Aorta (tissue), 5 donors: ENCODE measurements at places on chromosomes 1 and 21. TPM values are rescaled to one million over a fixed set of nuclear protein-coding genes. Genes with fewer than 3 reads are reported as not detected.

GRCh38 chr1:9603307-9603706 is 14.6 kb downstream of the TMEM201 start:
- no peak for DNase-seq

Gene HRNR
- polyA plus RNA-seq = not detected

Gene ADAMTS4
- 1.4 TPM for polyA plus RNA-seq

GRCh38 chr1:231036416-231036815 is 3.6 kb downstream of the FAM89A start:
- DNase-seq = no peak

Gene PERM1
- 0.50 TPM for polyA plus RNA-seq

Gene GFI1
- polyA plus RNA-seq = 0.67 TPM

GRCh38 chr1:24978383-24979032 is 48.4 kb upstream of the RUNX3 start:
- DNase-seq = no peak

GRCh38 chr1:214550013-214550856 is 1.2 kb downstream of the PTPN14 start:
- no peak for DNase-seq

Gene KLHL12
- 12.6 TPM for polyA plus RNA-seq

Gene KRTAP19-3
- polyA plus RNA-seq = not detected

Gene PRR9
- polyA plus RNA-seq = not detected

Gene LZIC
- 14.7 TPM for polyA plus RNA-seq

- DNase-seq = no peak
Observed at GRCh38 chr1:220011620-220012019, 34.7 kb downstream of the EPRS1 start.

Gene TMPRSS15
- 3.9 TPM for polyA plus RNA-seq

Gene CATSPERE
- polyA plus RNA-seq = 0.18 TPM

GRCh38 chr1:116330846-116331245 is 42.2 kb upstream of the ATP1A1 start:
- DNase-seq = no peak

Gene FMO2
- polyA plus RNA-seq = 232 TPM

DNA sequence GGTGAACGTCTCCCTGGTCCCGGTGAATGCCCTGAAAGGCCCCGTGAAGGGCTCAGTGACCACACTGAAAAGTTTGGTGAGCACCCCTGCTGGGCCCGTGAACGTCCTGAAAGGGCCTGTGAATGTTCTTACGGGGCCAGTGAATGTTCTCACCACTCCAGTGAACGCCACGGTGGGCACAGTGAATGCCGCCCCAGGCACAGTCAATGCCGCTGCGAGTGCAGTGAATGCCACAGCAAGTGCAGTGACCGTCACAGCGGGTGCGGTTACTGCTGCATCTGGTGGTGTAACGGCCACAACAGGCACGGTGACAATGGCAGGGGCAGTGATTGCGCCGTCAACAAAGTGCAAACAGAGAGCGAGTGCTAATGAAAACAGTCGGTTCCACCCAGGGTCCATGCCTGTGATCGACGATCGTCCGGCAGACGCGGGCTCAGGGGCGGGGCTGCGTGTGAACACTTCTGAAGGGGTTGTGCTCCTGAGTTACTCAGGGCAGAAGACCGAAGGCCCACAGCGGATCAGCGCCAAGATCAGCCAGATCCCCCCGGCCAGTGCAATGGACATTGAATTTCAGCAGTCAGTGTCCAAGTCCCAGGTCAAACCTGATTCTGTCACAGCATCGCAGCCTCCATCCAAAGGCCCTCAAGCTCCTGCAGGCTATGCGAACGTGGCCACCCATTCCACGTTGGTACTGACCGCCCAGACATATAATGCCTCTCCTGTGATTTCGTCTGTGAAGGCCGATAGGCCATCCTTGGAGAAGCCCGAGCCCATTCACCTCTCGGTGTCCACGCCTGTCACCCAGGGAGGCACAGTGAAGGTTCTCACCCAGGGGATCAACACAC is 41.5 kb downstream of the ZBTB17 start:
- no peak for DNase-seq

DNA sequence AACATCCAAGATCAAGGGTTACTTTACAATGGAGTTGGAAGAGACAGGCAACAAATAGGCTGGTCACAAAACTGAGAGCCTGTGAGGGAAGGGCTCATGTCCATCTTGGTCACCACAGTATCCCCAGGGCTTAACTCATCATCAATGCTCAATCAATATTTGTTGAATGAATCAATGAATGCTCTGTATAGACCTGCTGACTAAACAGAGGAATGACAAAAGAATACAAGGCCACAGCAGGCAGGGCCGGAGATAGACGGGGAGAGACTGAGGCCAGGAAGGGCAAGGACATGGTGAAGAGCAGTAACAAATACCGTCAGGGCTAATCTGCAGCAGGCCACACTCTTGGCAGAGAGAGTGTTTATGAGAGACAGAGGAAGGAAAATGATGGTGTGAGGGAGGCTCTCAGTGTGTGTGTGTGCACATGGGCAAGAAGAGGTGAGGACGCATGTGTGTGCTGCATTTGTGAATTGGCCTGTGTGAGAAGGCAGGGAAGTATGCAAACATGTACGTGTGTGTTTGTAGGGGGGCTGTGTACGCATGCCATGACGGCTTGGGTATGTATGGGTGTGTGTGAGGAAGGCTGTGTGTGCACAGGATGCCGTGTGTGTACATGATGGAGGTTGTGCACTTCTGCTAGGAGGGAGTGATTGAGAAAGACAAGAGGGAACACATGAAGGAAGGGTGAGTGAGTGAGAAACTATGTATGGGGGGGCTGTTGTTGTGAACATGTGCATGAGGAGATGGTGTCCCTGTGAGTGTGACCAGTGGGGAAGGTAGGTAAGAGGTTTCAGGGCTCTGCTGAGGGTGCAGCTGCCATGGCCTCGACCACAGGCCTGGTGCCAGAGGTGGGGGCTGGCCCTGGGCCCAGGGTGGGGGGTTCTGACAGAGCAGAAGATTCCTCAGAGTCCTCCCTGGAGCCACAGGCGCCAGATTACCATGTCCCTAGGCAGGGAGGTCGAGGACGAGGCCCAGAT is 15.4 kb downstream of the AHDC1 start:
- DNase-seq = no peak

DNA sequence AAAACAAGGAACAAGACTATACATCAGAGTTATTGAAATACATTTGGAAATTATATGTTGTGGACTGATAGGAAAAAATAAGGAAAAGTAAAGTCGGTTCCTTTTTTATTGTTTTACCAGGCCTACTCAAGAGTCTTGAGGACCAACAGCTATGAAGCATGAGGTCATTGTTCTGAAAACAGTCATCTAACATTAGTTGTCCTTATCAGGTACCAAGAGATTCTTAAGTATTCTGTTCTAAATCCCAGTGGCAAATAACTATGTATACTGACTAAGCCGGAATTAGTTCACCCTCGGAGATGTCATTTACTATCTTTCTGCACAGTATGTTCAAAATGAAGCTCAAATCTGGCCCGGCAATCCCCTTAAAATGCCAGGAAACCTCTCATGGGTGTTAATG is 585 bp downstream of the ADGRL4 start:
- DNase-seq = no peak

DNA sequence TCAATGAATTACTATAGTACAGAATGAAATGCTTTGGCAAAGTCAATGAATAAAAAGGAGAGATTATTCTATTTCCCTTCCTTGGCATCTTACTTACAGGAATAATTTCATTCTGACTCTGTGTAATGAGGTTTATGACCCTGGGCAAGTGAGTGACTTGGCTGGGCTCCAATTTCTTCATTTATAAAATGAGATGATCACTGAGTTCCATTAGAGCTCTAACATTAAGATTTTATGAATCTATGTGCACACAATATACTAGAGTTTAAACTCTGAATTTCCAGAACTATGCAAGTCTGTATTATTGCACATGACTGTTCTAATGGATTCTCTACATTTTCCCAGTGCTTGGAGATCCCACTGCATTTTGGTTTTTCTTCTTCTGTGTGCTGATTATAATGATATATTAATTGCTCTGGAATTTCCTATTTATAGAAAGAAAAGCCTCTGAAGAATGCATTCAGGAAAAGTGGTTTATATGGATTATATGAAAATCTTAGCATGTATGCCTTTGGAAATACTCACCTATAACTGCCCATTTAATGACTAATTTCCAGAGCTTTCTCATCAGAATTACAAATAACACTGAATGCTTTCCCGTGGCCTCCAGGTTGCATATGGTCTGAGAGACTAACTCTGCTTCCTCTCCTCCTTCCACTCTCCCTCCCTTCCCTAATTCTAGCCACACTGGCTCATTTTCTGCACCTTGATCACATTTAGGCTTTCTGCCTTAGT is 97.4 kb upstream of the CHRM3 start:
- no peak for DNase-seq

GRCh38 chr1:125087691-125088090 is 3902.9 kb downstream of the SRGAP2C start:
- peak; percentile 52 for DNase-seq

GRCh38 chr1:8941906-8942305 is 3.8 kb upstream of the CA6 start:
- DNase-seq = no peak

Gene PGBD5
- 0.31 TPM for polyA plus RNA-seq

Gene SOAT1
- 6.7 TPM for polyA plus RNA-seq

GRCh38 chr1:38117444-38117887 is 70.9 kb upstream of the POU3F1 start:
- DNase-seq = no peak

- DNase-seq = peak; percentile 78
Observed at GRCh38 chr1:28329395-28330153, 734 bp downstream of the MED18 start.

Gene LAMC1
- polyA plus RNA-seq = 66.4 TPM

Gene MX2
- polyA plus RNA-seq = 3.5 TPM

- DNase-seq = no peak
Observed at GRCh38 chr1:148362216-148362611, 120.9 kb downstream of the PPIAL4G start.

GRCh38 chr21:14877581-14878228 is 187.1 kb downstream of the NRIP1 start:
- no peak for DNase-seq

Gene RHBDL2
- polyA plus RNA-seq = not detected

DNA sequence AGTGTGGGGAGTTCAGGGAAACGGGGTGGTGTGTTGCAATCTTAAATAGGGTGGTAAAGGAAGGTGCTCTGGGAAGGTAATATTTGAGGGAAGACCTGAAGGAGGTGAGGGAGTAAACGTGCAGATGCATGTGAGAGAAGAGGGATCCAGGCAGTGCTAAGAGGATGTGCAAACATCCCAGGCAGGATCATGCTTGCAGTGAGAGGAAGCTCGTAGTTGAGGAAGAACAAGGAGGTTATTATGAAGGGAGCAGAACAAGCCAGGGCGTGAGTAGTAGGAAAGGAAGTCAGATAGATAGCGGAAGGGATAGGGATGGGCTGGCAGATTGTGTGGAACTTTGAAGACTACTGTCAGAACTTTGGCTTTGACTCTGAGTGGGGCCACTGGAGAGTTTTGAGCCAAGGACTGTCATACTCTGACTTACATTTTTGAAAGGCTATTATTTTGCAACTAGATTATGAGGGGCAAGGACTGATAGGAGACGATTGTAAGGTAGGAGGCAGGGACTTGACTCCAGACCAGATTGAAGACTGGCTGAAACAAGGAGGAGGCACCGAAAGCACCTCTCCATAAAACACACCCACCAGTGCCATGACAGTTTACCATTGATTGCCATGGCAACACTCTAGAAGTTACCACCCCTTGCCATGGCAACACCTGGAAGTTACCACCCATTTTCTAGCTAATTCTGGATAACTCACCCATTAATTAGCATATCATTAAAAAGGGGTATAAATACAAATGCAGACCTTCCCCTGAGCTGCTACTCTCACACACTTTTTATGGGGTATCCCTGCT is 67.0 kb downstream of the XCL2 start:
- no peak for DNase-seq

GRCh38 chr21:15875286-15875685 is 145.5 kb downstream of the USP25 start:
- DNase-seq = no peak

GRCh38 chr1:37186246-37186756 is 152.0 kb upstream of the GRIK3 start:
- no peak for DNase-seq

- no peak for DNase-seq
Observed at GRCh38 chr1:177953549-177953948, 16.3 kb downstream of the SEC16B start.

DNA sequence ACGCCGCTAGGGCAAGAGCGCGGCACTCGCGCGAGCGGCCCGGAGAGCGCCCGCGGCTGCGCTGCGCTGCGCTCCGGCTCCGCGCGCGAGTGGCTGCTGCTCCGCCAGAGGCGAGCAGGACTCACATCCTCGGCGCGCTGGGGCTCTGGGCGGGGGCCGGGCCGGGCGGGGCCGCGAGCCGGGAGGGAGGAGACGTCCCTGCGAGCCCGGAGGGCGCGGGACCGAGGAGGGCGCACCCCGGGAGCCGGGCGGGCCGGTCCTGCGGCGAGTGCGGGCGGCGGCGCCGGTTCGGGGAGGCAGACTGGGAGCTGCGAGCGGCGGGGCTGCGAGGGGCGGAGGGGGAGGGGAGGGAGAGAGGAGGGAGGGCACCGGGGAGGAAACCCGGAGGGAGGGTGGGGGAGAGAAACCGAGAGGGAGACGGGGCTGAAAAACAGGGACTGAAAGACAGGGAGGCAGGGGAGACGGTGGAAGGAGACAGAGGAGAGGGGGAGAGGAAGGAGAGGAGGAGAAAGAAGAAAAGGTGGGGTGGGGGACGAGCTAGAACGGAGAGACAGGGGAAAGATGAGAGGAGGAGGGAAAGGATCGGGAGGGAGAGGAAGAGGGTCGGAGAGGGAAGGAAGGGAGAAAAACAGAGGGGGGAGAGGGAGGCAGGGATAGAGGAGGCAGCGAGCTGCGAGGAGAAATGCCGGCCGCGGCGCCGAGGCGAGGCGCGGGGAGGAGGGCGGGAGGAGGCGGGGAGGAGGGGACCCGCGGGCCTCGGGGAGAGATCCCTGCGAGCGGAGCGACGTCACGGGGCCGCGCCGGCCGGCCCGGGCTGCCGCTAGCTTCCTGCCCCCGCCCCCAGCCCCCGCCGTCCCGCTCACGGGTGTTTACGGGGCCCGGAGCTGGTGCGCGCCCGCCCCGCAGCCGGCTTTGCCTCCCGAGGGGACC is at the start of gene CAMK2N1:
TSS of gene CAMK2N1 (minus strand) at position 684 of the 930 bp plus-strand sequence. CDS start 831 bp downstream, outside the sequence.
- DNase-seq = peak; percentile 91

DNA sequence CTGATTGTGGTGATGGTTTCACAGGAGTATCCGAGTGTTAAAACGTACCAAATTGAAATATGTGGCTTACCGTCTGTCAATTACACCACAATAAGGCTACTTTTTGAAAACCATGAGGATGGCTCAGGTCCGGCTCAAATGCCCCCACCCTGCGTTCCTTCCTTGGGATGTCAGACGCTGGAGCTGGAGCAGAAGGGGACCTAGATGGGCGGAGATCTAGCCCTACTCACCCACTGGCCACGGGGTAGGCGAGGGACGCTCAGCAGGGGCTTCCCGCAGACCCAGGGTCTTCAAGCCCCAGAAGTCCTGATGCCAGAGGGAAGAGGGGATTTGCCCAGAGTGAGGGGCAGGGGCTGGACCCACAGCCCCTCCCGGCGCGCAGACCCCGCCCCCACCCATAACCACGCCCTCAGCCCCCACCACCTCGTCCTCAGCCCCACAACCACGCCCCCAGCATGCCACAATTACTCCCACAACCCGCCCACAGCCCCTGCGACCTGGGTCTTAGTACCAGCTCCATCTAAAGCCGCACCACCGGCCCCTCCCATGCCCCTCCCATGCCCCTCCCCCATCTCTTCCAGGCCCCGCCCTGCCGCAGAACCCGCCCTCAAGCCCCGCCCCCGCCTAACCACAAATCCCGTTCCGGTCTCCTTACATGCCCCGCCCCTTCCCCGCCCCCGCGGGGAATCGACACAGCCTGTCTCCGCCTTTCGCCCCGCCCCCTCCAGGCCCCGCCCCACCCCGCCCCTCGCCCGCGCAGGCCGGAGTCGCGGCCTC is at the start of gene LRRC3:
TSS of gene LRRC3 (plus strand) at position 764 of the 777 bp plus-strand sequence. CDS start 1,135 bp downstream, outside the sequence.
- DNase-seq = peak; percentile 93
